ENCODE measurements at places on chromosomes 16 and 17.
A peak's percentile ranks its signal among the peaks of the same experiment; 100 is the strongest.

GRCh38 chr17:15490634-15491261, 23.3 kb upstream of the CDRT4 start:
- peak; percentile 35 for DNase-seq

DNA sequence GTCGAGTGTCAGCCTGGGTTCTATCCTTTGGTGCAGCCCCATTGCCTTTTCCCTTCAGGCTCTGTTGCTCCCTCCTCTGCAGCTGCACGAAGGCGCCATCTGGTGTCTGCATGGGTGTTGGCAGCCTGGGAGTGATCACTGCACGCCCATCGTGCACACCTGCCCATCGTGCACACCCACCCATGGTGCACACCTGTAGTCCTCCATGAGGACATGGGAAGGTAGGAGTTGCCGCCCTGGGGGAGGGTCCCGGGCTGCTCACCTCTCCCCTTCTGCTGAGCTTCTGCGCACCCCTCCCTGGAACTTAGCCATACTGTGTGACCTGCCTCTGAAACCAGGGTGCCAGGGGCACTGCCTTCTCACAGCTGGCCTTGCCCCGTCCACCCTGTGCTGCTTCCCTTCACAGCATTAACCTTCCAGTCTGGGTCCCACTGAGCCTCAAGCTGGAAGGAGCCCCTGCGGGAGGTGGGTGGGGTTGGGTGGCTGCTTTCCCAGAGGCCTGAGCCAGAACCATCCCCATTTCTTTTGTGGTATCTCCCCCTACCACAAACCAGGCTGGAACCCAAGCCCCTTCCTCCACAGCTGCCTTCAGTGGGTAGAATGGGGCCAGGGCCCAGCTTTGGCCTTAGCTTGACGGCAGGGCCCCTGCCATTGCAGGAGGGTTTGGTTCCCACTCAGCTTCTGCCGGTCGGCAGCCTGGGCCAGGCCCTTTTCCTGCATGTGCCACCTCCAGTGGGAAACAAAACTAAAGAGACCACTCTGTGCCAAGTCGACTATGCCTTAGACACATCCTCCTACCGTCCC, 2.9 kb downstream of the CTRL start:
- DNase-seq, result peak; percentile 87

DNA sequence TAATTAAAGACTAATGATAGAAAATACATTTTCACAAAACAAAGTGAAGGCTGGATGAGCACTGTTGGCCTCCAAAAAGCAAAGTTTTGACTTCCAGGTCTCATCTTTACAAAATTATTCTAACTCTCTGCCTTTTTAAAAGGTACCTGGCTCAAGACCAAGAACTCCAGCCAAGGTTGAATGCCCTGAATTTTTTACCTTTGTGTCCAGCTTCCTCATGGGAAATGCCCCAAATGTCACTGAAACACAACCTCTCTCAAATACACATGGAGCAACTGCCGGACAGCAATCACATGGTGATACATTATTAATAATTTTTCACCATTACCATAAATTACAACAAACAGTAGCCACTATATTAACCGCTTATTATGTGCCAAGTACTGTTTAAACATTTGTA, 32.2 kb downstream of the ADAMTS18 start:
- DNase-seq, result no peak

DNA sequence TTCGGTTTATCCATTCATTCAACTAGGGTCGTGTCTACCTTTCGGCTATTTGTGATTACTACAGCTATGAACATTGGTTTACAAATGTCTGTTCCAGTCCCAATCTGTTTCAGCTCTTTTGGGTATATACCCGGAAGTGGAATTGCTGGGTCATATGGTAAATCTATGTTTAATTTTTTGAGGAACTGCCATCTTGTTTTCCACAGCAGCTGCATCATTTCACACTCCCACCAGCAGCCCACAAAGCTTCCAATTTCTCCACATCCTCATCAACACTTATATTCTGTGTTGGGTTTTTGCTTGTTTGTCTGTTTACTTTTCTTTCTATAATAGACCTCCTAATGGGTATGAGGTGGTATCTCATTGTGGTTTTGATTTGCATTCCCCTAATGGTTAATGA, 48.7 kb upstream of the GINS3 start:
- no peak for DNase-seq

DNA sequence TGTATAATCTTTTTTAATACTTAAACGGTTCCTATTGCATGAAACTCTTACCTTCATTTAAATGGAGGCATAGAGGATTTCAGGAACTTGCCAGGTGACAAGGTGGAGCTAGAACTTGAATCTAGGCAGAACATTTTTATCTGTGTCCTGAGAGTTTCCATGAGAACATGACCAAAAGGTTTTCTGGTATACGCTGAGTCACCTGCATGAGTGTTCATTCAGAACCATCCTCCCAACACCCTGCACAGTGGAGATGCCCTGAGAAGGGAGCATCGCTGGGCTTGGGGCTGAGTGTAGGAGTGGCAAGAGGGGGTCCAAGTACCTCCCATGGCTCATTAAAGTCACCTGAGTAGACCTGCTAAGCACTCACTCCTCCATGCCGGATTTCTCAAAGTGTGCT, 169.7 kb upstream of the CACNG5 start:
- peak; percentile 43 for DNase-seq

GRCh38 chr17:31597646-31598398, 206.3 kb downstream of the RAB11FIP4 start:
- DNase-seq, result no peak

DNA sequence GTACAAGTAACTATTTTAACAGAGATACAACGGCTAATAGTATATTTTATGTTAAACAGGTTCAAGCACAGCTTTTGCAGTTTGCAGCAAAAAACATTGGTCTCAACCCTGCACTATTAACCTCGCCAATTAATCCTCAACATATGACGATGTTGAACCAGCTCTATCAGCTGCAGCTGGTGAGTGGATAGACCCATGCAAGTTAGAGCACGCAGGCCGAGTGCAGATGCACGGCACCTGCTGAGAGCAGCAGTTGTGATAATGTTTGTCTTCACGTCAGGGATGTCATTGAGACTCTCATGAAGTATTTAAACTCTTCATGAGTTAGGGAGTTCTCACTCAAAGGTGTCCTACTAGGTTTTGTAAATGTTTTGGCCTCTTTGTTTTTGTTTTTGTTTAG, 45.6 kb downstream of the TMC6 start:
- DNase-seq, result no peak

Data from activated T-cell treated with anti-CD3 and anti-CD28 coated beads, Interleukin-2, amount 50 U/mL, for 48 hours (primary cell).